Stimulated activated CD4-positive, alpha-beta T cell treated with anti-CD3 and anti-CD28 coated beads, TNF-alpha, amount 100 ng/mL, for 1 hour (primary cell): ENCODE measurements at places on chromosomes 3 and 15.

GRCh38 chr3:102194001-102194400 lies 240.8 kb upstream of the ZPLD1 start:
- DNase-seq: no peak

- no peak for DNase-seq
Observed at GRCh38 chr15:73754461-73754860, 1.3 kb upstream of the INSYN1 start.

- no peak for DNase-seq
Observed at GRCh38 chr15:68768321-68768720, 52.4 kb downstream of the ANP32A start.

GRCh38 chr3:169512991-169513390 lies 150.5 kb downstream of the MECOM start:
- DNase-seq: no peak

DNA sequence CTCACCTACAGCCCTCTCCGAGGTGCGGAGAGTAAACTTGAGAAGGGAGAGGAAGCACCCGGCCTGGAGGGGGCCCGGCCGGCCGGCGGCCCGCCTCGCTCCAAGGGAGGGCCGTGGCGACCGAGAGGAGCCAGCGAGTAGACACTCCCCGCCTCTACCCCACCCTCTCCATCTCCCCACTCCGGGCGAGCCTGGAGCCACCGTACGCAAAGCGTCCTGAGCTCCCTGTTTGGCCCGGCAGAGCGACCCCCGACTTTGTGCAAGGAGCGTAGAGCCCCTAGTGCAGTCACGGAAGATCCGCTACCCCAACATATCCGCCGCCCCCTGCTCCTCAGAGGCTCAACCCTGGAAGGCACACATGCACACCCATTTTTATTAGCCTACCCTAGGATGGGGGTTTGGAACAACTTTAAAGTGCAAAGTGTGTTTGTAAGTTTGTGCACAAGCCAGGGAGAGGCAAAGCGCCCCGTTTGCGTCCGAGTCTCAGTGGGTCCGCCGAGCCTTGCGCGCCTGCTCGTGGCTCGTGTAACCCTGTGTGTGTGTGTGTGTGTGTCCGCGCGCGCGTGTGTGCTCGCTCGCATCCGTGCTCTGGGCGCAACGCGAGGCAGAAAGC lies 508 bp upstream of the SMAD6 start:
- DNase-seq: no peak

DNA sequence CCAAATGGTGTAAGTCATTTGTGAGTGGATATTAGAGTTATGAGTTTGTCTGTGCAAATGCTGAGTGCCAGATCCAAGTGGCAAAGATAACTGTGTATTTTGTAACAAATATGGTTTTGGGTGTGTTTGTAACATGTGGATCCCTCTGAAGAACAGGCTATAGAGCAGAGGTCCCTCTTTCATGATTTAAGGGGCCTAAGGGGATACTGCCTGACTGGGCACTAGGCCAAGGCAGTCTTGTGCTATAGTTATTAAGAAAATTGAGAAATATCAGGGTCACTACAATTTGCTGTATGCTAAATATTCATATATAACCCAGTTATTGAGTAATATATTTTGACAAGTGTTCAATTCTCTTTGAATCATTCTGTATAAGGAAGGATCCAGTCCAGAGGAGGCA lies 555.6 kb upstream of the RGMA start:
- no peak for DNase-seq

DNA sequence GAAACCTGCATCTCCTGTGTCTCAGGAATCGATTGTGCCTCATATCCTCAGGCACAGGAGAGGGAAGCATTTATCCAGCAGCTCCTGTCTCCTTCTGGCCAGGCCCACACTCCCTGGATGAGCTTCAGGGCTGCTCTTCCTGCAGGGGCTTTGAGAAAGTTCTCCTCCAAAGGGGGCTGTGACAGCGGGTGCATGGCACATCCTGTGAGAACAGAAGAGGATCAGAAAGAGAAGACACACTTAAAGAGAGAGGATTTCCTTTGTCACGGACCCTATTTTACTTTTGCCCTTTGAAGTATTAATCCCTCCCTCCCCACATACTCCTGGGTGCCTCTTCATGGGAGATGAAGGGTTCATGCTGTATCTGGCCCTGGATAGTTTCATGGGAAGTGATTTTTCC lies 46.0 kb downstream of the MFSD1 start:
- no peak for DNase-seq

DNA sequence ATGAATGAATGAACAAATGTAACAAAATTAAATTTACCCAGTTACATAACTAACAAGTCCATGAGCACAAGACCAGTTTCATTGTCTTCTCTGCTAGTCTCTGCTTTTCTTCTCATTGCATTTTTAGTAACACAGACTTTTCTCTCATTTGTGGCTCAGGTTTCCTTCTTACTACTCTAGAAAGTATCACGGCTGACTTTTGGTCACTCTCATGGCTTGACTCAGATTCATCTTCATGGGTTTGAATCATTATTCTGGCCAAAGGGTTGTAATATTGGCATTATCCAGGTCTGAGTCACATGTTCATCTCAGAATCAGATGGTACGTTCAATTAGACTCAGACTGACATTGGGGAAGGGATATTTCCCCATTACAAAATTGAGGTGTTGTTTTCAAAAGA lies 121.5 kb upstream of the SATB1 start:
- no peak for DNase-seq

DNA sequence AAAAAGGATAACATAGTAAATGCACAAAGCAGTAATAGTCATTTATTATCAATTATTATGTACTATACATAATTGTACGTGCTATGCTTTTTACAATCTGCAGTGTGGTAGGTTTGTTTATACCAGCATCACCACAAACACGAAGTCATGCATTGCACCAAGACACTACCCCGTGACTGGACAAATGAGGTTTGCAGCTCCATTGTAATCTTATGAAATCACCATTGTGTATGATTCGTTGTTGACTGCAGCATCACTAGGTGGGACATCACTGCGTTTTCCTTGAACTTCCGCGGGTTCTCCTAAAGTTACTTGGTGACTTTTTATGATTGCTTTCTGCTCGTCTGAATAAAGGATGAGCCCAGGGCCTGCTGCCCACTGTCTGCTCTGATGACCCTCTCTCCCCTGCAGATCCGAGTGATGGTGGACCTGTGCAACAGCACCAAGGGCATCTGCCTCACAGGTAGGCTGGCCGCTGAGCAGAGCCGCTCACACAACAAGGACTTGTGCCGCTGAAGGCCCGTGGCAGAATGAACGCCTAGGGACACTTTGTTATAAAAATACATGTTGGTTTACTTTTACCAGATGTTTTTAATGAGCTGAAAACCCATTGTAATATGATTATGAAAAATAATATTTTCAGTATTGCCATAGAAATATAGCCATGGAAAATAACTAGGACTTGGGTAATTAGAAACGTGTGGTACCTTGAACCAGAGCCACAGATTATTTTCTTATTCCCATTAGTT lies 35.8 kb downstream of the GLDN start:
- no peak for DNase-seq

DNA sequence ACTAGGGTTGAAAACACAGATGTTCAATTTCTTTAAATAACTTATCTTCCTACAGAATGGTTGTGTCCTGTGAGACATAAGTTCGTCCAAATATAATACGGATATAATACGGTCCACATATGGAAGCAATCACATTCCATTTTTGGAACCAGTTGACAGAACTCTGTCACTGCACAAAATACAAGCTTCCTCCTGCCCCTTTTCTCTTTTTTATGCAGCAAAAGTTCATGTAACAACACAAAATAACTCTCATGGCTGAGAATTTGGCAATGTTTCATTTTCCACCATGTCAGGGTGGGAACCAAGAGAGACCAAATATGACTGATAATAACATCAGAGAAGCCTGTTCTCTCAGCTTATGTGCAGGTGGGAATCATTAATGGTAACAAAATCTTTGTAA lies 158.1 kb upstream of the ZNF385D start:
- DNase-seq: no peak

GRCh38 chr3:60250206-60250605 lies 1001.0 kb downstream of the FHIT start:
- DNase-seq: no peak

GRCh38 chr3:9105421-9105820 lies 142.1 kb upstream of the RAD18 start:
- no peak for DNase-seq

GRCh38 chr3:65950340-65951326 lies 88.1 kb downstream of the MAGI1 start:
- DNase-seq: no peak

- DNase-seq: no peak
Observed at GRCh38 chr3:158451405-158452055, 119.5 kb upstream of the MLF1 start.

DNA sequence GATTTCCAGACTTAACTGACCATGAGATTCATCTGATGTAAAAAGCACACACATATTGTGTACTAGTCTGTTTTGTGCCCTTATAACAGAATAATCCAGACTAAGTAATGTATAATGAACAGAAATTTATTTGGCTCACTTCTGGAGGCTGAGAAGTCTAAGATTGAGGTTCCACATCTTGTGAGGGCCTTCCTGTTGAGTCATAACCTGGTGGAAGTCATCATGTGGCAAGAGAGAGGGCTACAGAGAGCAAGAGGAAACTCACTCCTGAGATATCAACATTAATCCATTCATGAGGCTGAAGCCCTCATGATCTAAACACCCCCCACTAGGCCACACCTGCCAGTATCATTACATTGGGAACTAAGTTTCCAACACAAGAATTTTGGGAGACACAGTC lies 977.6 kb downstream of the MCTP2 start:
- DNase-seq: no peak

GRCh38 chr3:50525987-50526386 lies 22.6 kb upstream of the CACNA2D2 start:
- no peak for DNase-seq

GRCh38 chr15:69298697-69299441 lies at the start of gene PAQR5:
TSS of gene PAQR5 (plus strand) at chr15:69298912. CDS start at chr15:69360081, 61,169 bp downstream.
- no peak for DNase-seq

GRCh38 chr3:89314454-89315098 lies 207.2 kb downstream of the EPHA3 start:
- DNase-seq: no peak

- DNase-seq: no peak
Observed at GRCh38 chr3:49826016-49826415, 12.3 kb upstream of the UBA7 start.

DNA sequence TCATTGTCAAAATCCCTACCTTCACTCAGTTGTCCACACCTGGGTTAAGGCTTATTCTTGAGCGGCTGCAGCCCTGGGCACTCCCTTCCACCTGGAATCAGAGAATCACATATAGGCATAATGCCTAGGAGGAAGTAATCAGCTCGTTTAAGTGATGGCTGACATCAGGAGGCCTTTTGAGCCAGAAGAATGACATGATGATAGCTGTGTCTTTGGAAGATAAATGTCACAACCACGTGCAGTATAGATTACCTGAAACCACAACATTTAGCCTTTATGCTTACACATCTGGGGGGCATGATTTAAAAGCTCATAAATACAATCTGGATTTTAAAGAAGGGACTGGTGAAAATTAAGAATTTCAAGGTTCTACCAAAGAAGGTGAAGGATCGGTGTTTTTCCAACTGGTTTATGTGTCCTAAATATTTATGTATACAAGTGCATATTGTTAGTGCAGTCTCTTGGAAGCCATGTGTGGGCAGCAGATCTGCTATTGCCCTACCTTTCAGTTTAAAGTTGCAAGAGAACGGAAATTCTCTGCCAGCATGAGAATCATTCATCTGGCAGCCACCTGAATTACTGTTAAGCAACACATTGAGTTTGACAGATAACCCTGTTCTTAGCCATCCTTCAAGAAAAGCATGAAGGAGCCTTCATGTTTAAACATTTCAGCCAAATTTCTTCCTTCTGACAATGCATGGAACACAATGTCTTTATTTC lies 163.4 kb upstream of the NR2E3 start:
- DNase-seq: no peak

DNA sequence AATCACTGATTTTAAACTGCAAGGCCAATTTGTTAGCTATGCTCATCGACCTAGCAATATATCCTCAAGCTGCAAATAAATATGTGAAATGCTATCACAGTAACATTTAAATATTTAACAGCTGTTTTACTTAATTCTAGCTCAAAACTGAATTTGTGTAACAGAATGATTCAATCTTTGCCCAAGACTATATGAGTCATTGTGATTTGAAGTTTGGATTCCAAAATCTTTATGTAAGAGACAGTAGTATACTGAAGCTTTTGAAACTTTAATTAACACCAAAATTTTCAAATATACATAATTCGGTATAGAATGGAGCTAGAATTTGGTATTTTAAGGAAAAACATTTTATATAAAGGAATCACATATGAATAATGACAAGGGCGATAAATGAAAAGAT lies 603.0 kb upstream of the ROBO2 start:
- DNase-seq: no peak

DNA sequence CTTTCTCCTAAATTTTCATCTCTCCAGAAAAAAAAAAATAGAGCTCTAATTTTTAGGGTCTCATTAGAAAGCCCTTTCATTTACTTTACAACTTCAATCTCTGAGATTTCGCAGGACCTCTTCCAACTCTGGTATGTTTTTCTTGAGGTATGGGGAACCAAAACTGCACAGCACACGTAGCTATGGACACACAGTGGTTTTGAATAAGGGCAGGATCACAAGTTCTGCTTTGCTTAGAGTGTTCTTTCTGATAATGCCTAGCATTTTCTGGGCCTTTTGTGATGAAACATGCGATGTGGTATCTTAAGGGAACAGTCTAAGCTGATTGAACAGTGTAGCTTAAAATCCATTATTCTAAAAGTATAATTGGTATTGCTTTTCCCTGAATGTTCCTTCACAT lies 25.3 kb downstream of the ZNF592 start:
- DNase-seq: no peak

DNA sequence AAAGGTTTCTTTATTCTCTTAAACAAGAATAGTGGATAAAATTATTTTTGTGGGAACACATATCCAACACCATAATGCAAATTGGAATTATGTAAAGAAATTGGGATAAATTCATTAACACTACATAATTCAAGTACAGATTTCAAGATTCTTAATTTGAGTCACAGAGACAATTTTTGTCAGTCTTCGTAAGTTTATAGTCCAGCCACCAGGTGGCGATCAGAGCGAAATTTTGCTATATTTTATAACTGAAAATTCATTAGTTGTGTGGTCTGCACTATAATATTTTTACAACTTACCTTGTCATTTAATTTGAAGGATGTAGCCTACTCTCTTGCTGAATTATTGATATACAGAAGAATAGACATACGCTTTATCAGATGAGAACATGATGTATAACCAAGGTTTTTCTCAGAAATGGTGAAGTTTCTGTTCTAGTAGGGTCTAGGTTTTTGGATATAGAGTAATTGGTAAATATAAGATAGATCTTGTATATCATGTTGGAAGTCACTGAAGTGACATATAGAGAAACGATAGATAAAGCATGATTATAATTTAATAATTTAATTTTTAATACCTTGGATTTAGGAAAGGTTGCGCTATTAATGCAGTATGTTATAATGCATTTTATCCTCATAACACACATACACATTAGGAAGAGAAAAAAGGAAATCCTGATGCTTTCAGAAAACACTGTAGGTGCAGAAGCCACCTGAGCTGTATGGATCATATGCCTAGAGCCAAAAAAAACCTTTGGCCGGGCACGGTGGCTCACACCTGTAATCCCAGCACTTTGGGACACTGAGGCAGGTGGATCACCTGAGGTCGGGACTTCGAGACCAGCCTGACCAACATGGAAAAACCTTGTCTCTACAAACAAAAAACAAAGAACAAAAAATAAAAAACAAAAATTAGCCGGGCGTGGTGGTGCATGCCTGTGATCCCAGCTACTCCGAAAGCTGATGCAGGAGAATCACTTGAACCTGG lies 31.7 kb downstream of the PLSCR4 start:
- no peak for DNase-seq
